ENCODE measurements at places on chromosomes 2 and 18.

DNA sequence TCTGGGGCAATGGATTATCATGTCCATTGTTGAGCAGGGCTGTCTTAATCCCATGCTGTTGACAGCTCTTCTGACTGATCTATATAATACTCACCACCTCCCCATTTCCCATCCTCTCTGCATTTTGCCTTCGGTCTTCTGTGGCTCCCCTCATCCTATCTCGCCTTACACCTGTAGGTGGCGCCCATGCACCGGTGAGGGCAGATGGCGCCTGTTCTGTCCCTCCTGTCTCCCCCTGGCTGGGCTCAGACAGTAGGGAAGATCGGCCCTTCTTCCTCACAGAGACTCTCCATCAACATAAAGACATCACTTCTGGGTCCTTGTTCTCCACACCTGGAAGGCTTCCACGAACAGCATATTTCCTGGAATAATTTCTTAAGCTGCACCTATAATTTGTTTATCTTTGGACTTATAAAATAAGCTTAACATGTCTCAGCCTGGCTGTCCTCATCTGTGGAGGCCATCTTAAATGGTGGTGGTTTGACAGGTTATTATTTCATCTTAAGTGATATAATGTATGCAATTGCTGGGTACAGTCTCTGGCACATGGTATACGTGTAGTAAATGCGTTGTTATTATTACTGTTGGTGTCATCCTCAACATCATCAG, 10.9 kb upstream of the CDH20 start:
- DNase-seq = peak; percentile 58

- no peak for DNase-seq
These were observed 196.9 kb downstream of the ANKRD30B start for GRCh38 chr18:14944838-14945237.

DNA sequence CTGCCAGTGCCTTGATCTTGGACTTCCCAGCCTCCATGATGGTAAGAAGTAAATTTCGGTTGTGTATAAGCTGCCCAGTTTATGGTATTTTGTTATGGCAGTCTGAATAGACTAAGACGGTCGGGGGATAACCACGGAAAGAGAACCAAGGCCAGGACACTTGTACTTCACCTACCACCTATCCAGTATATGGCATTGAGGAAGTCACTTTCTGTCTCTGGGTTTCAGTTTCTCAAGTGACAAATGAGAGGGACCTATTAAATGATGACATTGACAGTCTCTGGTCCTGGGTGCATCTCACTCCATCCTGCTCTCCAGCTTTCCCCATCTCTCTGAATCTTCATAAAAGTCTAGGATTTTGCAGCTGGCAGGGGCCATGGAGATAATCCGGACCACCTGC, 183.8 kb upstream of the MSH6 start:
- DNase-seq = no peak

DNA sequence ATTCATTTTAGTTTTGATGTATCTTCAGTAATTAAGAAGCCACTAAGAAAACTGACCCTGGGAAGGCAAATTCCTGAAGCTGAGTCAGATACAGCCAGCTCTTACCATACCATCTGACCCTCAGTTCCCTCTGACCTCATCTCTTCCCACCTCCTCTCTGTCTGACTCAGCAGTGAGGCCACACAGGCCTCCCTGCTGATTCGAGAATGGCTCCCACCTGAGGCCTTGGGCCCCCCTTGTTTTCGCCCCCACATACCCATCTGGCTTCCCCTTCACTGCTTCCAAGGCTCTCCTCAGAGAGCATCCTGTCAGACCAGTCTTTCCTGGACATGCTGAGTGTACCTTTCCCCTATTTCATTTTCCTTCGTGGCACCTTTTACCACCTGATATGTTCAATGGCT, 71.0 kb upstream of the CYP1B1 start:
- peak; percentile 100 for DNase-seq

DNA sequence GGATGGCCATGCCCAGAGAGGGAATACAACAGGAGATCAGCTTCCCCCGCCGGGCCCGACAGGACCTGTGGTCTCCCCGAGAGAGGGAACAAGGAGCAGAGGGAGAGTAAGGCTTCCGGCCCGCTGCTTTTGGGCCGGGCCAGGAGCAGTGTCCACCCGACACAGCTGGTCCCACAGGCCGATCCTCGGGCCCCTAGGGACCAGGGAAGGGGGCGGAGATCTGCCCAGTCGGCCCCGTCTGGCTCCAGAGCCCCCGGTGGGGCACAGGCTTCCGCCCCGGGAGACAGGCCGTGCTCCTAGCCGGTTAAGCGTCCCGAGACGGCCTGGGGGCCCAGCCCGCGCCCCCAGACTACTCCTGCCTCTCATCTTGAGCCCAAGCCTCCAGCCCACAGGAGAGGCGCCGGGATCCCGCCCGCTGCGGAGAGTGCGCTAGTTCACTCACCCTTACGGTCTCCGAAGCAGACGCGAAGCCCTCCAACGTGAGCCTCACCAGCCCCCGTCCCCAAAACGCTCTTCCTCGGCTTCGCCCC, at the start of gene MCFD2:
MCFD2 (minus strand) TSS at position 526 of the 530 bp plus-strand sequence. CDS start 6,635 bp downstream, outside the sequence.
- peak; percentile 21 for DNase-seq

DNA sequence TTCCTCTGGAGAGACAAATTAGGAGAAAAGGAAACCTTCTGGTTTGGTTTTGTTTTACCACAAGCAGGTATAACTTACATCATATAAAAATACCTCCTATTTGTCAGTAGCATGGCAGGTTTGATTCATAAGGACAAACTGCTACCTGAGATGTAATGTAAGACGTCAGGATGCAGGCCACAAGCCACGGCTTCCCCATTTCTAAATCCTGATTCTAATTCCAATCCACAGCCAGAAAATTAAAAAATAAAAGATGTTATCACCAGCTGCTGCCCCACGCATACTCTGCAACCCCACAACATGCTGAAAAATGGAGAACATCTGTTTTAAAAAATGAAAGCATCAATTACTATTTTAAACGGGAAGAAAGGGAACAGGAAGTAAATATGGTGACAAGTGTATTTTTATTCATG, 197.6 kb downstream of the BCL11A start:
- DNase-seq = no peak

- DNase-seq = peak; percentile 81
These were observed 97.0 kb downstream of the RNF144A start for GRCh38 chr2:7014174-7014640.

GRCh38 chr18:10015941-10016819, 102.4 kb downstream of the VAPA start:
- peak; percentile 97 for DNase-seq

DNA sequence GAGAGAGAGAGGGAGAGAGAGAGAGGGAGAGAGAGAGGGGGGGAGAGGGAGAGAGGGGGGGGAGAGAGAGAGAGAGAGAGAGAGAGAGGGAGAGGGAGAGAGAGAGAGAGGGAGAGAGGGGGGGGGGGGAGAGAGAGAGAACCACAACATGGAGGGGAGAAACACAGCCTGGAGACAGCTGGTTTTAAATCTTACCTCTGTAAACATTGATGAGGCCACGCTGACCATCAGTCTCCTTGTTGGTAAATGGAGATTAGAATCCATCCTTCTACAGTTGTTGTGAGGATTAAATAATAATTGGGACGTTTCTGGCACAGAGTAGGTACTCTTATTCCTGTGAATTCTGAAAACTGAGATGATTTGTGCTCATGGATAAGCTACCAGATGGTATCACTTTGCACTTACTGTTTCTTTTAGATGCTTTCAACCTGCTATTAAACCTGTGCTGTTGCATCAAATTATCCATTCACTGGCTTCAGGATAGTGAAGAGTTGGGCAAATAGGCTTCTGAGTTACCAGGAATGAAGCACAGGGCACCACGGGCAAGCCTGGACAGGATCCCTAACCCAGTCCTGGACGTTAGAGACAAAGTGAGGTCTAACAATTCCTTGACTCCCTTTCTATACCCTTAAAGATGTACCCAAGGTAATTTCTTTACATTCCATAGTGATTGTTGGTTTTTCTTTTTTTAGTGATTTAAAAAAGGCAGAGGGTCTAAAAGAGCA, 318.1 kb downstream of the ZNF521 start:
- DNase-seq = no peak

DNA sequence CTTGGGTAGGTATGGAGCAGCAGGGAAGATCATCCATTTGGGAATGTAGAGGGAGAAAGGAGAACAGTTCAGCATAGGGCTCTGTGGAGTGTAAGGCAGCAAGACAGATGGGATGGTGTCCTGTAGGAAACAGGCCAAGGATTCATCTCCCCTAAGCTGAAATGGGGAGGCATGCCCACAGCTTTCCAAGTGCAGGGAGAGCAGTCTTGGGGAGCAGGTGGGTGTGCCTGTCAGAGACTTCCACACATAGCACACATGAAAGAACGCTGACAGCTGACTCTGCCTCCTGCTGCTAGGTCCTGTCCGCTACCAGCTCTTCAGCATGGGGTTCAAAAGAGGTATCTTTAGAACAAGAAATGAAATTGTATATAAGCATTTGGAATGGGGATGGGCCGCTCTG, 9.0 kb downstream of the SETBP1 start:
- no peak for DNase-seq

DNA sequence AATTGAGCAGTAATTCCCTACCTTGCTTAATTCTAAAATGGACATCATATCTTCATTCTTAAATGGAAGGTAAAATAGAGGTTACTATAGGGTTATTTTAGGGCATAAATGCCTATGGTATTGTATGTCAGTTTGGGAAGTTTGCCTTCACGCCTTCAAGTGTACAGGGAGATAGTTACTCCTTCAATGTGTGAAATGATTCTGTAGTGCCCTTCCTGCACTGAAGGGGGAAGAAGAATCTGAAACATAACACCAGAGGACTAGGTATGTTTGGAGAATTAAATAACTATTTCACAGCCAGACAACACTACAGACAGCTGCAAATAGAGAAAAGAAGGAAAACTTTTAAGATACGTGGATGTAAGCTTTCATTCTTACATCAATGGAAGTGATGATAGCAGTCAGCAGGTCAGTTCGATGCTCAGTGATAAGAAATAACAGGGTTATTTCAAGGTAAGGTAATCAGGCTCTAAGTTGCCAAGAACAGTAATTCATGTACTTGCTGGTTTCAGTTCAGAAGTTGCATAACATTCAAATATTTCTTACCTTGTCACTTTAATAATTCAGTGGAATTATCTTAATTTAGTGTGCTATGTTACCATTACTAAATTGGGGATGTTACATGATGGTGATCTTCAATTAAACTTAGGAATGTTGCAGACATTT, 4.0 kb downstream of the PKP4 start:
- DNase-seq = no peak

DNA sequence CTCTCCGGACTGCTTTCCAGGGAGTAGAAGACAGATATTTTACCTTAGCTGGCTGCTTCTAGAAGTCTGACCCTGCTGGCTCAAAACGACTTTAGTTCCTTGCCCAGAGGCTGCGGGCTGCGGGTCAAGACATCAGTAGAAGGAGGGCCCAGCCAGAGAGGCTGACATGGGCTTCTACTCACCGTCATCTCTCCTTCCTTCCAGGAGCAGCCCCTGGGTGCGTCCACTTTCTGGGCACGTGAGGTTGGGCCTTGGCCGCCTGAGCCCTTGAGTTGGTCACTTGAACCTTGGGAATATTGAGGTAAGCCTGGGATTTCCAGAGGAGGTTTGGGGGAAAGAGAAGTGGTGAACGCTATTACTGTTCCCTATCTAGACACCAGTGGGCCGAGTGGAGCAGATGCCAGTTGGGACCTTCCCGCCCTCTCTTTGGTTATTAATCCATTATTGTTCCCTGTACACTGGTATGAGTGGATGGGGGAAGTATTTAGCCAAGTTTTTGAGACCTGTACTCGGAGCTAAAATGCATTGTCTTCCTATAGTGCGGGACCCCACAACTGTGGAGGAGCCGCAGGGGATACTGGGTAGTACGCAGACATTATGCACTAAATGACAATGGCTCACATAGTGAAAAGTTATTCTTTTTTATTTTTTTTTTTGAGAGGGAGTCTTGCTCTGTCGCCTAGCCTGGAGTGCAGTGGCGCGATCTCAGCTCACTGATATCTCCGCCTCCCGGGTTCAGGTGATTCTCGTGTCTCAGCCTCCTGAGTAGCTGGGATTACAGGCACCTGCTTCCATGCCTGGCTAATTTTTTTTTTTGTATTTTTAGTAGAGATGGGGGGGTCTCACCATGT, 26.3 kb upstream of the CASP8 start:
- DNase-seq = no peak

DNA sequence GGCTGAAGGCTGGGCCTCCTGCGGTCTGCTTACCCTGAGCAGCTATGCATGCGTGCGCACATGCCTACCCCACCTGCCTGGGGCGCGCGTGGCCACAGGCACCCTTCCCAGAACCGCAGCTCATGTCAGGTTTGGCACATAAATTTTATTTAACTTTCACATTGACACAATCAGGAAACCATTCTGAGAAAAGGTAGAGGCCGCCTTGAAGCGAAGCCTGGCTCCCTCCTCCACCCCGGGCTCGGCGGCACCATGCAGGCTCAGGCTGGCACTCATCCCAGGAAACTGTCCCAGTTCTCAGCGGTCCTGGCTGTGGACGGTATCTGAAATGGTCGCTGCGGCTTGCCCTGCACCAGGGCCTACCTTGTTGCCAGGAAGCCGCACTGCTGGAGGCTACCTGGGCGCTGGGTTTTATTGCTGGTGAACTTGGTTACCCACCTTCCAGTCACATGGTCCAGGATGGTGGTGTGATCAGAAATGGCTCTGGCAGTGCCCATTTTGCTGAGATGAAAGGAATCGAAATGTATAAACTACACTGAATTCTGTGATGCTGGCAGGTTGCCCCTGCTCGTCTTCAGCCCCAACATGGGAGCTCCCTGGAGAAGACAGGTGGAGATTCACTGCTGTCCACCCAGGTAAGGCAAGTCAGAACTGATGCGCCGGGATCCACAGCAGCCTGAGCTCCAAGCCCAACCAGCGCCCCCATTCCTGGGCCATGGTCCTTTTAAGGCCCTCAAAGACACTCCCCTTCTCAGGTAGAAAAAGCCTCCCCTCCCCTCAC, 25.5 kb downstream of the CHST10 start:
- DNase-seq = no peak

GRCh38 chr2:105391763-105392662, 6.8 kb downstream of the FHL2 start:
- no peak for DNase-seq

DNA sequence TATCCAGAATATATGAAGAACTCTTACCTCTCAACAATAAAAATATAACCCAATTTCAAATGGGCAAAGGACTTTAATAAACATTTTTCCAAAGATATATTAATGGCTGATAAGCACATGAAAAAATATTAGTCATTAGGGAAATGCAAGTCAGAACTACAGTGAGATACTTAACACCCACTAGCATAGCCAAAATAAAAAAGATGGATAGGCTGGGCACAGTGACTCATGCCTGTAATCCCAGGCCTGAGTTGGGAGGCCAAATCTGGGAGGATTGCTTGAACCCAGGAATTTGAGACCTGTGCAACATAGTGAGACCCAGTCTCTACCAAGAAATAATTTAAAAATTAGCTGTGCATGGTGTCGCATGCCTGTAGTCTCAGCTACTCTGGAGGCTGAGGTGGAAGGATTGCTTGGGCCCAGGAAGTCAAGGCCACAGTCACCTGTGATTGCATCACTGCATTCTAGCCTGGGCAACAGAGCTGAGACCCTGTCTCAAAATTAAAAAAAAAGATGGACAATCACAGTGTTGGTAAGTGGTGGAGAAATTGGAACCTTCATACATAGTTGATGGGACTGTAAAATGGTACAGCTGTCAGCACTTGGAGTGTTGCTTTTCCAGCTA, 25.1 kb downstream of the MARCHF7 start:
- DNase-seq = peak; percentile 36
